Fibroblast of skin of right quadriceps (primary cell): ENCODE measurements at places on chromosomes 3 and 15.
A peak's percentile ranks its signal among the peaks of the same experiment; 100 is the strongest.

- DNase-seq: no peak
Measured at GRCh38 chr3:94968519-94968918, 905.7 kb downstream of the NSUN3 start.

DNA sequence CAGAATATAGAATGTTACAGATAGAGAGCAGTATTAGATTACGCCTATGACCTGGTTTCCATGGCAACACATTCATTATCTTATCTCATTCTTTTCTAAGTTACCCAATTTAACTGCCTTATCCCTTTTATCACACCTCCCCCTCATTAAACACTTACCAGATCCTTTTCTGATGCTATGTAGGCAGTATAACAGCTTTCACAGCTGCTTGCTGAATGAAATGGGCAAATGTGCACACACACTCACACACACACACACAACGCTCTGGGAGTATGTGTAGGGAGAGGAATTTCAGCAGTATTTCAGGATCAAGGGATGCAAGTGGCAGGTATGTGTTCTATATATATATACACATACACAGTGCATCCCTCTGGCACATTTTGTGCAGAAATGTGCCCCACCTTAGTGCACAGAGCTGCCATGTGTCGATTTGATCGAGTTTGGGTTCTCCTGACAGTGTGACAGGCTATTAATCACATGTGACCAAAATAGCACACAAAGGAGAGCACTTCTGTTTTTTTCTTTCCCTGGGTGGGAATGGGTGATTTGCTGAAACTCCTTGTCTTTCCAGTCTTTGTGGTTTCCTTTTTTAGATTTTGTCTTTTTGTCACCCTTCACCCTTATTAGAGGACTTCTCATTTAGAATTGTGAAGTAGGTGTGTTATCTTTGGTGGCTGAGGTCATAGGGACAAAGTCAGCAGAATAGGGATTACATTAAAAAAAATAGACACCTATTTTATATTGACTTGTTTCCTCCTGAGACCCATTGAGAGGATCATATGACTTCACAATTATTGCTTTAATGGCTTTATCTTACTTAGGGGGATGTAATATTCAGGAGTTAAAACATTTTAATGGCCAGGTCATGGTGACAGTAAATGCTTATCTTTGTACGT lies 553.7 kb downstream of the PDCD6IP start:
- no peak for DNase-seq

DNA sequence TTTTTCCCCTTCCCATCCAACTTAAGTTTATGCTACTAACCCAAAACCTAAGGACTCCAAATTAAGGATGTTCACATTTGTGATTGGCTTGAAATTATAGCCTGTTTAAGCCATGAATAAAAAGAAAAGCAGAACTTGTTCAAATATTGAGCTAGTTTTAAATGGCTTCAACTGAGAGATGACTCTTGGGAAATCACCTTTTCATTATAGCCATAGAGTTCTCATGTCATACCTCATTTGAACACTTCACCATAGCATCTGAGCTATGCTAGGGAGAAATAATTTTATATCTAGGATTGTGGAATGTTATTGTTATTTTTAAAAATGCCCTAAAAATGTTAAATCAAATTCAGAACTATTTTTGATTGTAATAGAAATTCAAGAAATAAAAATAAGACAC lies 409.2 kb upstream of the RARB start:
- DNase-seq: no peak

DNA sequence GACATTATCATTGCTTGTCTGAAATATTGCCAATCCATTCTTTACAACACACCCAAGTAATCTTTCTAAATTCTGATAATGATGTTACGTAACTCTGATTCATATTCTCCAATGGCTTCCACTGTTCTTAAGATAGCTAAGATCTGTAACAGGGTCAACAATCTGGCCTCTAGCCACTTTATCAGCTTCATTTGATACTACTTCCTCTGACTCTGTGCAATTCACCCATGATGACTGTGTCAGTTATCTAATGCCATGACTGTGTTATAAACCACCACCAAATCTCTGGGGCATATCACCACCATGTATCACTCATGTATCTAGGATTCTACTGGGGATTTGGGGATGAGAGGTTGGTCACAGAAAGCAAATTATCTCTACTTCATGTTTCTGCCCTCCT lies 44.0 kb downstream of the CD200 start:
- DNase-seq: peak; percentile 67

GRCh38 chr3:9512456-9513045 lies 41.1 kb downstream of the LHFPL4 start:
- no peak for DNase-seq

- DNase-seq: peak; percentile 32
Measured at GRCh38 chr15:47820057-47820746, 102.9 kb downstream of the SEMA6D start.
